Temporal lobe (tissue), 4 donors: ENCODE measurements at places on chromosomes 11 and 22. TPM values are rescaled to one million over a fixed set of nuclear protein-coding genes. Genes with fewer than 3 reads are reported as not detected.

CCDC116 gene
- total RNA-seq, result not detected

SPDYC gene
- not detected for total RNA-seq

EXPH5 gene
- total RNA-seq, result 0.49 TPM

RIN1 gene
- 0.98 TPM for total RNA-seq

SCGB2A2 gene
- not detected for total RNA-seq

TIMM10 gene
- total RNA-seq, result 27.0 TPM
